Ureter (tissue), 1 donor: ENCODE measurements at places on chromosomes 3 and 15. TPM values are rescaled to one million over a fixed set of nuclear protein-coding genes. Genes with fewer than 3 reads are reported as not detected.

GRCh38 chr3:110101361-110101760 is 764.0 kb upstream of the DPPA4 start:
- DNase-seq = no peak

Gene CCR1
- 4.3 TPM for total RNA-seq

DNA sequence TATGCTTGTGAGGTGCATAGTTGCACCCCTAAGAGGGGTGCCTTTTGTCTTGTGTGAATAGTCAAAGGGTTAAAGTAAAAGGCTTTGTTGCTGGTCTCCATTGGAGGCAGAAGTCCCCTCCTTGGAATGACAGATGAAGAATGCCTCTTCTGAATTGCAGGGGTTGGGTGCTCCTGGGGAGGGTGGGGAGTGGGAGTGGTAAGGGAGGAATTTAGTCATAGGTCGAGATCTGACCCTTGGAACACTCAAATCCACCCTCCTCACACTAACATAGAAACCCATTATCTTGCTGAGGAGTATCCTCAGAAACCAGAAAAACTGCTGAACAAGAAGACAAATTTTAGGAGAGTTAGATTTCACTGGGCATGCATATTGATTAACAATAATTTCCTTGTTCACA is 4.7 kb downstream of the CTXND1 start:
- no peak for DNase-seq

DNA sequence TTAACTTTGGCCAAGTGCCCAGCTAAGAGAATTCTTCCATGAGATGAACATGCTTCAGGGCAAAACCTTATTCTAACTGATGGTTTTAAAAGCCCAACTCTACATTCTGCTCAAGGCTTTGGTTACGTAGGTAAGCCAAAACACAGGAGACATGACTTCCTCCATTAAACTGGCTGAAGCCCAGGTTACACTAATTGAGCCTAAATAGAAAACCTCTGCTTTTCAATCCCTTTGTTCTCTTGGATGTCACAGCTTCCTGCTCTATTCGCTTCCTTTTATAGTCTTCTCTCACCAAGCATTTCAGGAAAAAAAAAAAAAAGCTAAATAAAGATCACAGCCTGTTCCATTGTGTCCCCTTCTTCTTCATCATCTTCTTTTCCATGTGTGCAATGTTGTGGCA is 420.4 kb downstream of the TIGIT start:
- DNase-seq = no peak

DNA sequence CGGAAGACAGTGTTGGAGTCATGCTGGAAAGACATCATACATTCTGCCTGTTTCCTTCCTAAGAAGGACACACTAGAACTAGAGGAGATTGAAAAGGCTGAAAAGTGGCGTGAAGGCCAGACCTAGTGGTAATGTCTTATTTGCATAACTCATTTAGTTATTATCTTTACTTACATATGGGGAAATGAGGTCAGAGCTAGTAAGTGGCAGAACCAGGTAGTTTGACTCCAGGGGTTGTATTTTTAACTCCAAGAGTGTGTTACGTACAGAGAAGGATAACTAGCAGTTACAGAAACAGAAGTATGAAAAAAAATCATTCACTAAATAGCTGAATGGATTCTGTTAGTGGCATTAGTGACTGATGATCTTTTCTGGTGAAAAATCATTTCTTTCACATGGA is 108.0 kb downstream of the MITF start:
- no peak for DNase-seq

DNA sequence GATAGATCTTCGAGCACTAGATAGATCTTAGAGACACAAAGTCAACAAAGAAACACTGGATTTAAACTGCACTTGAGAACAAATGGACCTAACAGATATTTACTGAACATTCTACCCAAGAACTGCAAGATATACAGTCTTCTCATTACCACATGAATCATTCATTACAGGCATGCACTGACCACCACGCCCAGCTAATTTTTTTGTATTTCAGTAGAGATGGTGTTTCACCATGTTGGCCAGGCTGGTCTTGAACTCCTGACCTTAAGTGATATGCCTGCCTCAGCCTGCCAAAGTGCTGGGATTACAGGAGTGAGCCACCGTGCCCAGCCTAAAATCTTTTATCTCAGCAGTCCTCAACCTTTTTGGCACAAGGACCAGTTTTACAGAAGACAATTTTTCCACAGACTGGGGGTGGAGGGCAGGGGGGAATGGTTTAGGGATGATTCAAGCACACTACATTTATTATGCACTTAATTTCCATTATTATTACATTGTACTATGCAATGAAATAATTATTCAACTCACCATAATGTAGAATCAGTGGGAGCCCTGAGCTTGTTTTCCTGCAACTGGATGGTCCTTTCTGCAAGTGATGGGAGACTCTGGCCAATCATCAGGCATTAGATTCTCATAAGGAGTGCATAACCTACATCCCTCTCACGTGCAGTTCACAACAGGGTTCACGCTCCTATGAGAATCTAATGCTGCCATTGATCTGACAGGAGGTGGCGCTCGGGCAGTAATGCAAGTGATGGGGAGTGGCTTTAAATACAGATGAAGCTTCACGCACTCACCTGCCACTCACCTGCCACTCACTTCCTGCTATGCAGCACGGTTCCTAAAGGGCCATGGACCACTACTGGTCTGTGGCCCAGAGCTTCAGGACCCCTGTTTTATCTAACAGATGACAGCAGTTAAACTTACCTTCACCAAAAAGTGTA is 21.7 kb downstream of the CSNK1G1 start:
- DNase-seq = no peak

Gene NEK11
- total RNA-seq = 10.2 TPM

GRCh38 chr3:49638445-49638844 is 35.7 kb upstream of the APEH start:
- no peak for DNase-seq

Gene NPAP1
- total RNA-seq = 2.2 TPM

DNA sequence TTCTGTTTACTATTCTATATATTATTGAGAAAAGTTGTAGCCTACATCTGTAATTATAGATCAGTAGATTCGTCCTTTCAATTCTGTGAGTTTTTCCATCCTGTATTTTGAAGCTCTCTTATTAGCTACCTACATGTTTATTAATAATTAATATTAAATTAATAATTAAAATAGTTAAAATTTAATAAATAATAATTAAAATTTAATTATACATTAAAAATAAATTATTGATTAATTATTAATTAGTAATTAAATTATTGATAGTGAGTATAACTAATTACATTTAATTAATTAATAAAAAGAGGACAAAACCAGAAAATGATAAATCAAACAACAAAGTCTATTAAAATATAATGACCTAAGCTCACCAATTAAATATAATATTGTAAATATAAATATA is 606.6 kb upstream of the ROBO1 start:
- no peak for DNase-seq

DNA sequence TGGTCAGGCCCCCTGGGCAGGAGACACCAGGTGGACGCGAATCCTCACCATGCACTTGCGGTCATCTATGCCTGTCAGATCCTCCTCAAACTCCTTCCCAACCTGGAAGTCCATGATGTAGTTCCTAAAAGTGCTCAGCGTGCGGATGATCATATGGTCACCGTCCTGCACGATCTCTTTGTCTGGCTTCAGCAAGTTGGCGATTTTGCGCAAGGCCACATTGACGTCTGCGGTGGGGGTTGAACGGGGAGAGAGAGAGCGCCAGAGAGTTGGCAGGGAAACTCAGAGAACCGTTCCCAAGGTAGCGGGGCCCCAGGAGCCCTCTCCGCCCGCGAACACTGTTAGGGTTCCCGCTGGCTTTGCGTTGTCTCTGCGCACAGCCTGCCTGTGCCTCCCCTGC is 809 bp downstream of the RBP1 start:
- DNase-seq = peak; percentile 65

DNA sequence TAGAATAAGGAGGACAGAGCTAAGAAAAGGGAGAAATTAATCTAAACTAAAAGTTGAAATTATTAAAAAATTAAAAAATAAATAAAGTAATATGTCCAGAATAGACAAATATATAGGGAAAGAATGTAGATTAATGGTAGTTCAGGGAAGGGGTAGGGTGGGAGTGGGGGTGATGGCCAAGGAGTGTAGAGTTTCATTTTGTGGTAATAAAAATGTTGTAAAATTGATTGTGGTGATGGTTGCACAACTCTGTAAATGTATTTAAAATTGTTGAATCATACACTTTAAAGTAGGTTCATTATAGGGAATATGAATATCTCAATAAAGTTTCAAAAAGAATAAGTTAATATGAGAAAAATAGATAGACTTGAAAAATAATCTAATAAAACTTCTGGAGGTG is 21.0 kb upstream of the FNDC3B start:
- no peak for DNase-seq

DNA sequence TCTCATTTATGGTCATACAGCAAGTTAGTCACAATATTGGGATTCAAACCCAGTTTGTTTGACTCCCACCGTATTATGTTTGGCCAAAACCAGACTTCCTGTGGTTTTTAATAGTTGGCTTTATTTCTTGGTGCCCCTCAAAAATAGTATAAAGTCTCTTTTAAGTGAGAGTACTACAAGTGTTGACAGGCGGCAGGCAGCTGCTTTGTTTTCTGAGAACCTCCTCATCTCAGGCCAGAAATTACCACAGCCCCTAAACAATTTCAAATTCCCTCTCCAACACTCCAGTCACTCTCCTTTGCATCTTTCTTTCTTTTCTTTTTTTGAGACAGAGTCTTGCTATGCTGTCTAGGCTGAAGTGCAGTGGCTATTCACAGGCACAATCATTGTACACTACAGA is 121.5 kb downstream of the POLR2M start:
- DNase-seq = no peak

GRCh38 chr3:66456711-66457173 is 44.1 kb downstream of the LRIG1 start:
- no peak for DNase-seq

DNA sequence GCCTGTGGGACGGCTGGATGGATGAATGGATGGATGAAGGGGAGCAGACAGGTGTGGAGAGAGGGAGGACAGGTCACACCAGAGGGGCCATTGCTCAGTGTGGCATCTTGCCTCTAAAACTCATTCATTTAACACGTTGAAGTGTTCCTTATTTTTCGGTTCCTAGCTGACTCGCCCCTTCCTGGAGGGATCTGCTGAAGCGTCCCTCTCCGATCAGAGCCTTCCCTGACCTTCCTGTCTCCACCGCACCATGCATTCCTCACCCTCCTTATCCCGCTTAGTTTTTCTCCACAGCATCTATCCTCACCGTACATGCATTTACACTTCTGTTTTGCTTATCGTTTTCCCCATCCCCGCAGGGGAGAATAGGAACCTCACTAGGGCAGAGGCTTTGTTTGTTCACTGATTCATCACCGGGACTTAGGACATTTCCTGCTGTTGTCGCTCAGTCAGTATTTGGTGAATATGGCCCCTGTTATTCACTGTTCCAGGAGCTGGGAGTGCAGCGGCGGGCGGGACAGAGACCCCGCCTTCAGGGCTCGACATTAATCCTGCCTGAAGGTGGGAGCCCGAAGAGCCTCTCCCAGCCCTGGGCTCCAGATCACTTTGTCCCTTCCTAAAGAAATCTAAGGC is 32.0 kb downstream of the FOXL2 start:
- DNase-seq = peak; percentile 59
